ENCODE measurements at places on chromosomes 11 and 22.

DNA sequence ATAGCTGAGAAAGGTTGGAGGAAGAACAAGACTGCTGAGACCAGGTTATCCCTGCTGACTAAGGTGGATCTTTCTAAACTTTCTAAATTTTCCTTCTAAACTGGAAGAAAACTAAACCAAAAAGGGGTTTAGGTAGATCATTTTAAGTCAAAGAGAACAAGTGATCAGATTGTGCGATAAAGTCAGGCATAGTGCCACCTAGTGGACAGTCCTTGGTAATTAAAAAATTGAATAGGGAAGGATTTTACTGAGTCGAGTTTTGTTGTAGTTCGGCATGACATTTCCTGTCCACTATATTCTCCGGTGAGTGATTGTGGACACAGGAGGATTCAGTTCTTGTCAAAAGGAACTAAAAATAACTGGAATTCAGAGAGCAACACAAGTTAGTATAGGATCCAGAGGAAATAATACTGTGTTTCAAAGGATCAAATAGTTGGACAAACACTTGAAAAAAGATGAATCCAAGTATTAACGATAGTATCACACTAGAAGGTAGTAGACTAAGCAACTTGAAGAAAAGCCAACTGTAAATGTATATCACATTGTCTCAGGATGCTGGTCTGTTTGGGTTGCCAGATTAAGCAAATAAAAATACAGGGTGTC is 1236.4 kb downstream of the FAM181B start:
- DNase-seq: no peak

GRCh38 chr11:43969543-43969942 is 27.1 kb downstream of the C11orf96 start:
- no peak for DNase-seq

DNA sequence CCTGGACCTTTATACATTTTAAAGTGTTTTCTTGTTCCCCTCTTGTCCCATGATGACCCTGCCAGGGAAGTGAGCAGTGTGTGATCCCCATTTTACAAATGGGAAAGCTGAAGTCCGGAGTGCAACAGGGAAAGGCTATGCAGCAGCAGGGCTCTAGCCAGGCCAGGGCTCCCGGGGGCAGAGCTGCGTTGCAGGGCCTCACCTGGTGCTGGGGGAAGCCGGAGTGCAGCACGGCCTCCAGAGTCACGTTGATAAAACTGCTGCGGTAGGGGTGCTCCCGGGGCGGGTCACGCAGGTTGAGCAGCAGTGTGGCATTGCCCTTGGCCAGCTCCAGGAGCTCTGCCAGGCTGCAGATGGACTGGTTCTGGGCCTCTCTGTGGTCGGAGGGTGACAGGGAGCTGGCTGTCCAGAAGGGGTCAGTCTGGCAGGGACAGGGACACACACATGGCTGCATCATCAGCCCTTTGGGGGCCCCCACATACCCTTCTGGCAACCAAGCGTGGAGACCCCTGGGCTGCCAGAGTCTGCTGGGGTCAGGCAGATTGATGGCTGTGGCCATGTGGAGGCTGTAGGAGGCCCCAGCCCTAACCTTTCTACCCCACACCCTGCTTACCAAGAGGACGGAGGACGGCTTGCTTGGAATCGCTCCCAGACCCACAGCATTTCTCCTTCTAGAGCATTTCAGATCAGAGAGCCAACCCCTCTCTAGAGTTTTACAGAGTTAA is 9.3 kb upstream of the KLHL35 start:
- DNase-seq: no peak

DNA sequence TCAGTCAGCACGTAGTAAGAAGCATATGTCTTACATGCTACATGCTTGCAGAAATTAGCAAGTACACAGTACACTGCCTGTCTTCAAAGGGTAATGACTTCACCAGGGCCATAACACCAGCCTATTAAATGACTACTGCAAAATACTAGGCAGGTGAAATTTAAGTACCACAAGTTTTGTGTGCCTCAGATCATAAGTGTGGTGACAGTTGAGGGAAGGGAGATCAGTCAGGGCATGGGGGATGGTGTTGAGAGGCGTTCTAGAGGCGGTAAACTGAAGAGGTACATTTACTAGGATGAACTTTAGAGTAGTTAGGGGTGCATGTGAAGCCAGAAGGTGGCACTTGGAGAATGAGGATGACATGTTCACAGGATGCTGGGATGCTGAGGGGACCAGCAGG is 22.0 kb downstream of the AMOTL1 start:
- no peak for DNase-seq

- DNase-seq: no peak
Measured at GRCh38 chr22:37896181-37896592, 9.9 kb upstream of the MICALL1 start.

DNA sequence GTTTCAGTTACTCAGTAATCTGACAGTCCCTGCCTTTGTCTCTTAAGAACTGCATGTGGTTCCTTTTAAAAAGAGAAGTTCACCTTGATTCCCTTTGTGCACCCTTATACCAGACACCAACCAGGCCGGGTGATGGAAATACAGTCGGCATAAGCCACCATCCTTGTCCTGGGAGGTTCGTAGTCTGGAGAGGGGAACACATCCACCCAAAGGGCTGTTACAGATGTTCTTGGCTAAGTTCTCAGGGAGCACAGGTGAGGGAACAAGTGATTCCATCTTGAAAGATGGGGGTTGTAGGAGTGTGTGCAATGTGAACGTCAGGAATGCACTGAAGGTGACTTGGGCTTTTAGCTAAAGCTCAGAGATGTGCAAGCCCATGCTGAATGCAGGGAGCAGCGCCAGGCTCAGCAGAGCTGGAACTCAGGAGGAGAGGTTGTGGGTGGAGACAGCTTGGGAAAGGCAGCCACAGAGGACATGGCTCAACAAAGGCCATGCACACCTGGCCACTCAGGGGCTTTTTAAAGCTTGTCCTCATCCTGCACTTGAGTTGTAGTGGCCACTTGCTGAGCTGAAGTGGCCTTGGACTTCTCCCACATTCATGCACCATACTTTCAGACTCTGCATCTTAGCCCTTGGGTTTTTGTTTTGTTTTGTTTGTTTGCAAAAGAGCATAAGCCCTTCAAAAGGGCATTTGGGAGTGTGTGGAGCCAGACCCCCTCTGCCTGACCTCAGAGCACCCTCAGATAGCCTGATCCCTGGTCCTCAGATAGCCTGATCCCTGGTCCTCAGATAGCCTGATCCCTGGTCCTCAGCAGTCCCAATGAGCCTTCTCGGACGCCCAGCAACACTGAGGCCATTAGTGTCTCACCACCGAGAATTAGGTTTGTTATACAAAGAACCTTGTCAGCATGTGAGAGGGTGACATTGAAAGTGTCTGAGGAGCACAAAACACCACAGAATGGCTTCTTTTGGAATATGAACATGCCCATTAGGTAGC is 12.7 kb upstream of the TMA7B start:
- DNase-seq: no peak

DNA sequence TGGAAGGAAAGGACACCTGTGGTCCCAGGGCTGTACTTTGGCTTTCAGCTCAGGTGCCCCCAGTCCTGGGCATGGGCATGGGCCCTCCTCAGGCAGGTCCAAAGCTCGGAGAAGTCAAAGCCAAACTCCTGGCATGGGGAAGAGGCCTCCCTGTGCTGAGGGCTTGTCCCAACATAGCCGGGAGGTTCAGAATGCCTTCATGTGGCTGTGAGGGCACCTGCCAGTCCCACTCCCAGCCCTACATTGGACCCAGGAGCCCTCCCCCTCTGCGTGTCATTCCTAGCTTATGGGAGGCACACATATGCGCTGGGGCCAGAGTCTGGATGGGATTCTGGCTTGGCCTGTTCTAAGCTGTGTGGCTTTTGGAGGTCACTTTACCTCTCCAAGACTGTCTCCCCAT is 1.0 kb upstream of the KLHL35 start:
- no peak for DNase-seq

- DNase-seq: no peak
Measured at GRCh38 chr11:85647078-85647477, 689 bp upstream of the TMEM126A start.

GRCh38 chr11:65611758-65612603 is 2.0 kb downstream of the MAP3K11 start:
- no peak for DNase-seq

- no peak for DNase-seq
Measured at GRCh38 chr11:11105361-11105760, 247.5 kb upstream of the ZBED5 start.

GRCh38 chr11:82757660-82758357 is 24.1 kb upstream of the FAM181B start:
- no peak for DNase-seq

- no peak for DNase-seq
Measured at GRCh38 chr22:43975041-43975440, 19.8 kb downstream of the SAMM50 start.

GRCh38 chr11:124839128-124839971 is 25.9 kb upstream of the ROBO3 start:
- DNase-seq: no peak

DNA sequence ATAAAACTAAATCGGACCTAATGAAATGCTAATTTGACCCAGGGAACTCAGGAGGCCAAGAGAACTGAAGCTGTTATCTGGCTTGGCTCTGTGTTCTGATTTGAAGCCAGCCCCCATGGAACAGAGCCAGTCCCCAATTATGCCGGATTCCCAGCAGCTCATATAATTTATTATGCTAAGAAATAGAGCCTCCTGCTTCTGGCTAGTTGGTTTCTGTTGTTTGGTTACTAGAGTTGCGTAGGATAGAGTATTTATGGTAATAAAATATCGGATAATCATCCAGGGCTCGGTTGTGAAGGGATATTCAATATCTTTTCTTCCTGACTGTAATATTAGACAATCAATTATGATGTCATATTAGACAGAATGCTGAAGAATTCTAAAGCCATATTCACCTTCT is 120.4 kb upstream of the TTC12 start:
- DNase-seq: no peak

DNA sequence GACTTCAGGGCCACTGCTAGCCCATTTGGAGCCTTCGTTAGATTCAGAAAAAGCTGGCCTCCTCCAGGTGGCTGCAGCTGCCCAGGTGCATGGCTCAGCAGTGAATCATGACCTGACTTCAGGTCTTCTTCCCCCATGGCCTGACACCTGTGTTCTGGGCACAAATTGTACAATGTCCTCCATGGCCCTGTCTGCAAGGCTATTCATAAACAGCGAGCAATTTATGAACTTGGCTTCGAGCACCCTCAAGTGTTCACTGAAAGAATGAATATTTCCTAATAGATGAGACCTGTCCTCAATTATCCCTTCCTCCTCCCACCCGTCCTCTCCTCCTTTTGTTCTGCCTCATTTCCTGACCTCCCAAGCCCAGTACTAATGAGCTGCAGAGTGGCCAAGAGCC is 12.2 kb upstream of the VPS37C start:
- DNase-seq: no peak

GRCh38 chr11:131867457-131868257 is 497.2 kb downstream of the NTM start:
- no peak for DNase-seq

GRCh38 chr11:25958045-25958444 is 373.9 kb upstream of the ANO3 start:
- no peak for DNase-seq

DNA sequence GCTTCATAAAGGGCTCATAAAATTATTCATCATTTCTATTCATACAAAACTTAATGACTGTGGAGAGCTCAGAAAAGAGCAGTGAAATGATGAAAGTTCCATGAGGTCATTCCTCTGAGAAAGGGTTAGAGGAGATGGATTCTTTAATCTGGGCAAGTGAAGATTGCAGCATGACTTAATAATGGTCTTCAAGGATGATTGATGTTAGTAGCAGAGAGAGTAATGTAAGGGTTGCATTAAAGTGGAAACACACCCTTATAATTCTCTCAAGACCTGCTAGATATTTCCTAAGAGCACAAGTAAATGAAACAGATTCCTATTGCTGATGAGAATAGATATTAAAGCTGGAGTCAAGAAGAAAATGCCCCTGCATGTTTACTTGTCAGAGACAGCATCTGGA is 711.6 kb upstream of the ANO5 start:
- DNase-seq: no peak

- peak; percentile 1 for DNase-seq
Measured at GRCh38 chr11:21511835-21512440, 680.9 kb upstream of the ANO5 start.

DNA sequence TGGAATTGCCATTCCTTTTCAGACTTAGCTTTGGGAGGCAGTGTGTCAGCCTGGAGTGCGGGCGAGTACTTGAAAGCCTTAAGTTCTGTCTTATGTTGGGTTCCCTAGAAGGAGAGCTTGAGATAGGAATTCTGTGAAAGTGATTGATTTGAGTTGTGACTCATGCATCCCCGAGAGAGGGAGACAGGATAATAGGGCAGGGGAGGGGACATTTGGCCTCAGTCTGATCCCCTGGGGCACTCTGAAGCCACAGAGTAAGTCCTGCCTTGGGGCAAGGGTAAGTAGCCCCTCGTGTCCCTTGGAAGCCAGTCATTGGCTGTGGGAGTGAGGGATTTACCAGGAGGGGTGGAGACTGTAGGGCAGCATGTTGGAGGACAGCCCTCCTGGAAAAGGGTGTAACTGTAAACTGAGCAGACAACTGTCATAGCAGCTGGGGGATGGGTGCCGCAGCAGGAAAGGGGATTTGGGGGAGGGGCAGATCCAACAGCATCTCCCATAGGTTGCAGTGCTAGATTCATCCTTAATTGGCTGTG is 44.0 kb downstream of the KIAA1671 start:
- DNase-seq: no peak

DNA sequence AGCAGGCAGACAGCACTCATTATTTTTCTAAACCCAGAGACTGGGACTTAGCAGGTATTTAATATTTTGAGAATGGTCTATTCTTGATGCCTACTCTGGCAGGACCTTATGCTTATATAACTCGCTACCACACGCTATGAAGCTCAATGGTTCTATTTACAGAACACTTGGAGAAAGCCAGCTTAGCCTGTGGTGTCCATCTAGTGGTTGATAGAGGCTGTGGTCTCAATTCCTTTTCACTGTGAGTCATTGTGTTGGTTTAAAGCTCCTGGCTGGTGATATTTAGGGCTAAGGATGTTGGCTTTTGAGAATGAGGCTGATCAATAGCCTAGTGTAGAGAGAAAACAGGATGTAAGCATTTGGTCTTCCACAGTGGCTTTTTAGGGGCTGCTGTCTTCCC is 206.4 kb downstream of the DBX1 start:
- DNase-seq: no peak

GRCh38 chr11:92306966-92307510 is 82.4 kb downstream of the FAT3 start:
- DNase-seq: no peak

- DNase-seq: no peak
Measured at GRCh38 chr11:44326615-44327475, 16.9 kb upstream of the ALX4 start.

DNA sequence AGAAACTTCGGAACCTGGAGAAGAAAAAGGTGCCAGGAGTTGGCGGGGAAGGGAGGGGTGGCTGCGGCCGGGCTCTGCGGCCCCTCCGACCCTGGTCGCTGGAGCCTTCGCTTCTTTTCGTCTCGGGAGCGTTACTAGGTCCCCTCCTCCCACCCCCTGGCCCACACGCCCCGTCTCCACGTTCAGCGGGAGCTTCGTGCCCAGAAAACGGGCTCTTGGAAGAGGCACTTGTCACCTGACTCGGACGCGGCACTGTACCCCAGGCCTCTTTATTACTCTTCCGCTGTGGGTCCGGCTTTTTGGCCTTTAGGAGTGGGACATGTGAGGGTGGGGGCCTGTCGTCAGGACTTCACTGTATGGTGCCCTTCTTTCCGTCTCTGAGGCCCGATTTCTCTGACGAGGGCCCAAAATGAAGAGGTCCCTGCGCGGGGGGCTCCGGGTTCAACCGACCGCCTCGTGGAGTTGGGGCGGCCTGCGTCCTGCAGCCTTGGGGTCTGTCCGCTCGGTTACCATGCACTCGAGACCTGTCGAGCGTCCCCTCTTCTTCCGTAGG is 1.2 kb downstream of the CAPRIN1 start:
- DNase-seq: peak; percentile 8

Data from stimulated activated CD8-positive, alpha-beta memory T cell treated with anti-CD3 and anti-CD28 coated beads, Interleukin-4, amount 100 ng/mL, for 24 hours (primary cell).